ENCODE measurements at places on chromosomes 2 and 18.

GRCh38 chr2:101961338-101962191 lies 30.2 kb upstream of the IL1R2 start:
- peak; percentile 66 for DNase-seq

DNA sequence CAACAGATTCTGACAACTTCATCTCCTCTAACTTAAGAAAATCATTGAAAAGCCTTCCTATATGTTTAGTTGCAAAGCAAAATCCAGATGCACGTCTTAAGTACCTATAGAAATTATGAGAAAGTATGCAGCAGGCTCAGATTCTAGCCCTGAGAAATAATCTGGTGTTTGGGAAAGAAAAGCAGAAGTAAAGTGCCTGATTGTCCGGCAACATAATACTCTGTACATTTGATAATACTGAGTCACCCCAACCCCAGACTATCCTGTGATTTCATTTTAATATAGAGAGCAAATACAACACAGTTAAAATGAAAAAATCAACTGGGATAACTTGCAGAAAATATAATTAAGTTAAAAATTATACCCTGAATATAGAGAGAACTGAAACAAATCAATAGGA lies 13.5 kb downstream of the RFX8 start:
- no peak for DNase-seq

DNA sequence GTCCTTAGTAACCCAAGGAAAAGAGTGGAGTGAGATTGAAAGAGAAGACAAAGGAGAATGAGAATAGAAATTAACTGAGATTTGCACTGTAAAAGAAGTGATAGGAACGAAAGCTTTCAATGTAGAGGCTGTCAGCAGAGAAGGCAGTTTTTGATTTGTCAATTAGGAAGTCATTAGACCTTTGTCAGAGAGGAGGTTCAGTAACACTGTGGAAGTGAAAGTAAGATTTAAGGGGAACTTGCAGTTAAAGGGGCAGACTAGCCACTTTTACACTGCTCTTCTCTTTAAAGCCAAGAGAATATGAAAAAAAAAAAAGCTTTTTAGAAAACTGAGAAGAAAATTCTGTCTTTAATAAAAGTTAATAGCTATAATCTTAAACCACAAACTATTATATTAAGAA lies 11.5 kb upstream of the KYNU start:
- no peak for DNase-seq

DNA sequence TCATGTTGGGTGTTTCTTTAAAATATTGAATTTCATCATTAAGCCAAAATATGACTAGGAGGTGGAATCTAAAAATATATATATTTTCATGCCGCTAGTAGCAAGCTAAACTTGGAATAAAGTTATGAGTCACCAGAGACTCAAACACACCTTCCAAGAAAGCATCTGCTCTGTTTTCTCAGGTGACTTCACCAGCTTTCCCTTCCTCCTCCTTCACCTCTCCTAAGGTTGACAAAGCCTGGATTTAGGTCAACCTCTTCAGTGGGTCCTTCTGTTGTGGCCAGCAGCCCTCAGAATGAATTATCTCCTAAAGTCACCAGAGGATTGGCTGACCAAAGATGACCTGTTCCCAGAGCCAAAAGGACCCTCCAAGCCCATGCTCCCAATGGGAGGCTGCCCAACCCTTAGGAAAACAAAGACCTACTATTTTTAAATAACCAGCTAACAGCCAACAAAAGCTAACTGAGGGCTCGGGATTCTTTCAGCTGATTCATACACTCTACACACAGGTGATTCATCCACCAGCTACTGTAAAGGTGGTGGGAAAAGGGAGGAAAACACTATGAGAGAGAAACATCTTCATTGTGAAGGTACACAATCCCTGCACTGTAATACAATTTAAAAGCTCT lies 113.9 kb downstream of the MYO5B start:
- DNase-seq = no peak

DNA sequence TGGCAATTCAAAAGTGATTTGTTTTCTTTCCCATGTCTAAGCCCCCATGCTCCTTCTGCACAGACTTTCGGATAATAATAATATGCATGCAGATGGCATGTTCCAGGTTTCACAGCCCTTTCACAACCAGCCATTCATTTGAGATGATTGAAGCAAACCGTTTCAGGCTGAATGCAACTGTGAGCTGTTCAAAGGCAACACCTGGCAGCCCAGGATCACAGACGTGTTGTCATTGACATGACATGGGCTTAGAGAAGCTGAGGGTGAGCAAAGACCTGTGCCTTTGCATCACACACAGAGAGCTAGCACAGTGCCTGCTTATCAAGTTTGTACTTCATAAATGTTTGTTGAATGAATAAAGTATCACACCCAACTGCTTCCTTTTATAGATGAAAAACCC lies 12.4 kb upstream of the ERMN start:
- no peak for DNase-seq

- DNase-seq = no peak
Observed at GRCh38 chr2:38192046-38192445, 116.1 kb upstream of the CYP1B1 start.

DNA sequence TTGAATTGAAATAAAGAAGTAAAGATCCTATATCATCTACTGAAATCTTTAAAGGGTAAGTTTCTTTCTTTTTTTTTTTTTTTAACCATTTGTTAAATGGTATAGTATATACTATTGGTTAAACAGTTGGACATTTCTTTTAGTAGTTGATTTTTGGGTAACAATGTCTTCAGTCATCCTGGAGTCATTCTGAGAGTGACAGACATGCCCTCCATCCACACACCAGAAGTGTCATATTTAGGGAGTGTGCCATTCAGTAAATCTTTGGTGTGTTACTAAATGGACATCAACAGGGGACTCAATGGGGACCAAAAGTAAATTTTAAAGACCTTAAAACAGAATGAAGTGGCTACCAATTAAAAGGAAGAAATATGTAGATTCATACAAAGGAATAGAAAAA lies 50.8 kb upstream of the SLC39A10 start:
- no peak for DNase-seq

- DNase-seq = no peak
Observed at GRCh38 chr18:57900906-57901435, 97.9 kb upstream of the ATP8B1 start.

DNA sequence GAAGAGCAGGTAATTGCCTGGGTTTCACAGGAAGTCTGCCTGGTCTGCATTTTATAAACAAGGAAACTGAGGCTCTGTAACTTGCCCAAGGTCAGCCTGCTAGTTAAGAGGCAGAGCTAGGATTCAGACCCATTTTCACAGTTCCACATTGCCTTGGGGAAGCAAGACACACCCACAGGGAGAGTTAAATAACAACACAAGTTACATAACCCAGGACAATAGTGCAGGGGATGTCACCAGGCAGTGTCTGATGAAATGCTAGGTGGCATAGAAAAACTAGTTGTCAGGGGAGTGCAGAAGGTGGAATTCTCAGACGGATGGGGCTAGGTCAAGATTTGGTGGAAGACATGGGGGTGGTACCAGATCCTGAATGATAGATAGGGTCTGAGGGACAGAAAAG lies 69.7 kb downstream of the PRKCE start:
- no peak for DNase-seq

DNA sequence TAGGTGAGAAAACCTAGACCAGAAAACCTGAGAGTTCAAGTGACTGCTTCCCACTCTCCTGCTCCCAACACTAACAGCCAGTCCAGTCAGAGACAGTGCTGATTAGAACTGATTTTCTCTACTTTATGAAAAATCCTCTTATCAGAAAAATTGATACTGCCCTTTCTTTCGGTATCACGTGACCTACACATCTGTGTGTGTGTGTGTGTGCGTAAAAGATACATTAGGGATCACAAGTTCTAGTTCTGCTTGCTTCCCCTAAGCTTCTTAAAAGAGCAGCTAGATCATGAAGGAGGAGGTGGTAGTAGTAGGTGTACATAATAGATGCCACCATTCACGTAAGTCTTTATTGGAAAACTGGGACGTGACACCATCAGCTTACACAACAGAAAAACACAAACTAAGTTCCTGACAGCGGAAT lies 1.5 kb downstream of the ARL5A start:
- DNase-seq = no peak

GRCh38 chr2:94986392-94986963 lies 39.0 kb upstream of the MAL start:
- peak; percentile 76 for DNase-seq

DNA sequence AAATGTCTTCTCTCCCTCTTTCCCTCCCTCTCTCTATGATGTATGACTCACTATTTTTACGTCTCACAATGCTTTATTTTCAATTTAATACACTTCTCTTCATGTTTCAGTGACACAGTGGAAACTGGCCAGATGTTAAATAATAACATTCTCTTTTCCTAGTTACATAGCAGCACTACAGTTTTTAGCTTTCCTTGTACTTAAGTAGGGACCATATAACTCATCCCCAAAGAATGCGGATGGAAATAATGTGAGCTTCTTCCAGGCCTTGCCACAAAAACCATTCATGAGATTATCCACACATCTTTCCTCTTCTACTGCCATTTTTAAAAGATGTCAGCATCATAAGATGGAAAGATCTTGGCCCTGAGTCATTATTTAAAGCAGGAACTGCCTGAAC lies 789.4 kb downstream of the LRP1B start:
- peak; percentile 67 for DNase-seq
